ENCODE measurements at places on chromosomes 3 and 15. TPM values are rescaled to one million over a fixed set of nuclear protein-coding genes. Genes with fewer than 3 reads are reported as not detected.

DNA sequence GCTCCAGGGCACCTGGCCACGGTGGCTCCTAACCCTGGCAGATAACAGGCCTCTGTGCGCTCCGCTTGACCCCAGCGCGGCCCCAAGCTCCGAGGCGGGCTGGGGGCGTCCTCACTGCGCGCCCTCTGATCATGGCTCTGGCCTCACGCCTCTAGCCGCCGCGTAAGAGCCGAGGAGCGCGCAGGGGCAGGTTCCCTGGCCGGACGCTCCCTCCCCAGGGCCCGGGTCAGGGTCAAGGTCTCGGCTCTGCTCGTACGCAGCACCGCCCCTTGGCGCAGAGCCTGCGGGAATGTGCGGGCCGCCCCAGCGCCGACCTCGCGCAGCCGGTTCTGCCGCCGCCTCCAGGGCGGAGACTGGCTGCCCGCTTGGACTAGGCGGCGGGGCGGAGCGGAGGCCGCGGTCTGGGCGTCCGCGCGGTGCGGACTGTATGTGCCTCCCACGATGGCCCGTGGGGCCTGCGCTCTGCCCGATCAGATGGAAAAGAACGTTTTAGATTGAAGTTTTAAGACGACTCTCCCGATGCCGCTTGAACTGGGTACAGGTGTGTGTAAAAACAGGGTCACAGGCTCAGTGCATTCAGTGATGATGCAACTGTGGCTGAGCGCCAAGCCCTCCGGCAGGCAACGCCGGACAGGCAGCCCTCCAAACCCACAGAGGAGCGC, 40.8 kb downstream of the CHST14 start:
- H3K4me1 ChIP-seq = 0 out of 2 replicates have a peak, but pooled peaks cover 6% of the 10 kb centered on the region
- no peaks in the 10 kb centered on the region for H3K36me3 ChIP-seq
- H3K27ac ChIP-seq = peak overlapping the region; percentile 8
- peak overlapping the region; percentile 47 for H3K4me3 ChIP-seq

Gene DISP2
- total RNA-seq = 4.6 TPM

Gene ESYT3
- 7.6 TPM for total RNA-seq

DNA sequence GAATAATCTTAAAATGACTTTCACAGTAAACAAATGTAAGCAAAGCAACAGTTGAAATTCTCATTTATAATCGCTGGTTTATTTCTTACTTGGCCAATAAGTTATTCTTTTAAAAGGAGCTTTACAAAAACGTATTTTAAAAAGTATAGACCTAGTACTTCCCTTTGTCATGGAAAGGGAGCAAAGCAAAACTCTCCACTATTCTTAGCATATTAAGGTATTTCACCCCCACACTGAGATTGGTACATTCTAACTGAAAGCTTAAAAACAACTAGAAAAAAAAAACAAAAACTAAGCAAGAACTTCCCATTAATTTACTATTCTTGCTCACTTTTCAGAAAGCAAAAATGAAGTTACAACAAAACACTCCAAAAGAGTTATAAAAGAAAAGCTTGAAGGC, 1.5 kb downstream of the ATG3 start:
- DNase-seq = no peak
- H3K36me3 ChIP-seq = no peaks in the 10 kb centered on the region
- peak overlapping the region; percentile 92 for H3K4me3 ChIP-seq

DNA sequence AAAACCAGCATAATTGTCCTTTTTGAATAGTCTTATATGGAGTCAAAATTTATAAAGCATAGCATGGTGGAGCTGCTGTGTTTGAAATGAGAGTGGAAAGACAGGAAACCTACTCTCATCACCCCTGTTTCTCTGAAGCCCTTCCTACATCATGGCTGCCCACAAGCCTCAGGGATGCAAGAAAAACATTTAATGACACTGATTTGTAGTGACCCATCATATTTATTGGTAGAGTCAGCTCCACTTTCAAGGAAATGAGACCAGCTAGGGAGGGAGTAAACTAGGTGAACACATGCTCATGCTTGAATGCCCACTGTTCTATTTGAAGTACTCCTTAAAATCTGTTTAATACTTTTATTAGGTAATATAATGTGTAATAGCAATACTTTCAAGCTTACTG, 494.3 kb upstream of the KCNMB2 start:
- H3K27ac ChIP-seq = no peak overlapping the region
- no peaks in the 10 kb centered on the region for H3K36me3 ChIP-seq
- no peaks in the 10 kb centered on the region for H3K27me3 ChIP-seq
- DNase-seq = no peak

Gene POU1F1
- total RNA-seq = not detected

DNA sequence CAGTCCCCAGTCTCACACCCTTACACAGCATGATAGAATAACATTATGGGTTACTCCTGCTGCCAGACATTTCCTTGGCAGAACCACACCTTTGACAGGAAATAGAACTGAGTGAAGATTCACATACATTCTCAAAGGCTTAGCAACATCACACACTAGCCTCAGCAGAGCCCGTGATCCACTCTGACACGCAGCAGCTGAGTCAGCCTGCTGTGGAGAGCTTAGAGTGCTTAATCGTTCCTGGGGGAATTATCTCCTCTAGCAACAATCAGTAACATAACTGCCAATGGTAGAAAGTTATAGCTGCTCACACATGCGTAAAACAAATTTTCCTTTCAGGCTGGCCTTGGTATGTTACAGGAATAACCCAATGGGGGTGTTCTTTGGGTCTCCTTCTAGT, 382.1 kb downstream of the GAP43 start:
- no peaks in the 10 kb centered on the region for H3K27me3 ChIP-seq
- DNase-seq = no peak
- no peak overlapping the region for H3K4me3 ChIP-seq
- no peak overlapping the region for H3K27ac ChIP-seq

GRCh38 chr15:27449941-27450340, 479.0 kb downstream of the GABRG3 start:
- H3K27me3 ChIP-seq = no peaks in the 10 kb centered on the region
- H3K4me1 ChIP-seq = no peaks in the 10 kb centered on the region
- no peak for DNase-seq
- no peaks in the 10 kb centered on the region for H3K36me3 ChIP-seq
